ENCODE measurements at places on chromosomes 7 and 10.

GRCh38 chr7:90856351-90857070, 260.4 kb downstream of the CDK14 start:
- DNase-seq = no peak

- DNase-seq = no peak
Measured at GRCh38 chr7:44621034-44621749, 14.8 kb downstream of the OGDH start.

DNA sequence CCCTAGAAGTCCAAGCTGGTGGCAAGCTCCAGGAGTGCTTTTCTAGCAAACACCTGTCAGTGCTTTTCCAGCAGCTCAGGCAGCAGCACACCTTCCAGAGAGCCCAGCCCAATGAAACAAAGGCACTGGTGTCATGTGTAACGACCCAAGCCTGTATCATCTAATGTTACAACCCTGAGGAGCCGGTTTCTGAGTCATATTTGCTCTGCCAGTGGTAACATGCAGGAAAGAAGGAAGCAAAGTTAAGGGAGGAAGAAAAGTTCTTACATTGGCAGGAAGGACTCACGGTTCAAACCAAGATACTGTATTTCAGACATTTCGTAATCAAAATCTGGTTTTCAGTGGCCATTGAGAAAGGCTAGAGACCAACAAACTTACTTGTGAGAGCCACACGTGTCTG, at the start of gene ANKRD22:
TSS of gene ANKRD22 (minus strand) at position 139 of the 400 bp plus-strand sequence. CDS start 237 bp downstream, outside the sequence.
- no peak for DNase-seq

GRCh38 chr10:21379143-21379542, 146.3 kb downstream of the SKIDA1 start:
- DNase-seq = no peak

DNA sequence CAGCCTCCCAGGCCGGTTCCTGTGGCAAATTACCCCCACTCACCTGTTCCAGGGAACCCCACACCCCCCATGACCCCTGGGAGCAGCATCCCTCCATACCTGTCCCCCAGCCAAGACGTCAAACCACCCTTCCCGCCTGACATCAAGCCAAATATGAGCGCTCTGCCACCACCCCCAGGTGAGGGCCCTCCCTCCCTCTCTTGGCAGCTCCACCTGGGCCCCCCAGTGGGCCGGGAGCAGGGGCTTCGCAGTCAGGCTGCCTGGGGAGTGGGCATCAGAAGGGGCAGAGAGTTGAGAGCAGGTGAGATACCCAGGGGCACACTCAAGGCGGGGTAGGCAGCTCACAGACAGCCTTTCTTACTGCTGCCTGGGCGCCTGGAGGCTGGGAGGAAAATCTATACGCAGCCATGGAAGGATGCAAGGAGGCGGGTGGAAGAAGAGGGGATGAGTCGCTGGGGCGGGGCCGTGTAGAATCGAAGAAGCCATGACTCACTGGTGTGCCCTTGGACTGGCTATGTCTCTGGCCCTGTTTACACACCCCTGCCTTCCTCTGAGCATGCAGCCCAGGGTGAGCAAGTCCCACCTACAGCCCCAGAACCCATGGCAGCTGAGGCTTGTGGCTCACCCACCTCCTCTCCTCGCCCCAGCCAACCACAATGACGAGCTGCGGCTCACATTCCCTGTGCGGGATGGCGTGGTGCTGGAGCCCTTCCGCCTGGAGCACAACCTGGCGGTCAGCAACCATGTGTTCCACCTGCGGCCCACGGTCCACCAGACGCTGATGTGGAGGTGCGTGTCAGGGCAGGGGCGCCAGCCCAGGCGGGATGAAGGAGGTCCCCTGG, 48.6 kb upstream of the PPIF start:
- peak; percentile 88 for DNase-seq

DNA sequence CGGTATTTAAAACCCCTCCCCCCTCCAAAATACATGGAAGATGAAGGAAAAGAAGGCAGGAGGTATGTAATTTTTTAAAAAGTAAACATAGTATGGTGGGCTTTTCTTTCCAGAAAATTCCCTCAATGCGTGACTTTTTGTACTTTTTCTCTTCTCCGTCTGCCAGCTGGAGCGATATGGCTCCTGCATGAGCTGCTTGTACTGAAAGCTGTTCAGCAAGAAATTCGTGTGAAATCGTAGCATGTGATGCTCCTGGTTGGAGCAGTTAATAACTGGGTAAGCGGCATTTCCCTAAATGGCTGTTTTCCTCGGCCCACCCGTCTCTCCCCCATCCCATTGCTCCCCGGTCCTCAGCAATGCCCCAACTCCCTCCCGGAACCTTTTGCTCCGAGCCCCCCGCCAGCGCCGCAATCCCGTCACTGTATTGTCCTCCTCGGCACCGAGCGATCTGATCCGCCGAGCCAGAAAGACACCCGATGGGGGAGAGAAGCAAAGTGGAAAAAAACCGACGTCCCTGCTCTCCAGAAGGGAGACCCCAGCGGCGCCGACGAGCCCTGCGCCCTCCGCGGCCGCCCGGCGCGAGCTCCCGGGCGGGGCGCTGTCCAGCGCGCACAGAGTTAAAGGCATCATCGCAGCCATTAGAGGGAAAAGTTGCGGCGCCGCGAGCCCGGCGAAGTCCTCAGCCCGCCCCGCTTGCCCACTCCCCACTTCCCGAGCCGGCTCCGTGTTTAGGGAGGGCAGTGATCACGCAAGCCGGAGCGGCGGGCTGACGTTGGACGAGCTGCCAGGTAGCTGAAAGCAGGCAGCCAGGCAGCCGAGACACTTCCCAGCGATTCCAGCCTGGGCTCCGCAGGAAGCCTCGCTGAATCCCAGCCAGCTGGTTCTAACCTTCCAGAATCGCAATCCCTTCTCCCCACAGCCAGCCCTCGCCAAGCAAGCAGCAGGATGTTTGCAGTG, at the start of gene VSTM2A:
TSS of gene VSTM2A (plus strand) at position 707 of the 957 bp plus-strand sequence. CDS start 356 bp downstream, outside the sequence.
- no peak for DNase-seq

- no peak for DNase-seq
Measured at GRCh38 chr7:85125176-85125575, 61.7 kb downstream of the SEMA3D start.

DNA sequence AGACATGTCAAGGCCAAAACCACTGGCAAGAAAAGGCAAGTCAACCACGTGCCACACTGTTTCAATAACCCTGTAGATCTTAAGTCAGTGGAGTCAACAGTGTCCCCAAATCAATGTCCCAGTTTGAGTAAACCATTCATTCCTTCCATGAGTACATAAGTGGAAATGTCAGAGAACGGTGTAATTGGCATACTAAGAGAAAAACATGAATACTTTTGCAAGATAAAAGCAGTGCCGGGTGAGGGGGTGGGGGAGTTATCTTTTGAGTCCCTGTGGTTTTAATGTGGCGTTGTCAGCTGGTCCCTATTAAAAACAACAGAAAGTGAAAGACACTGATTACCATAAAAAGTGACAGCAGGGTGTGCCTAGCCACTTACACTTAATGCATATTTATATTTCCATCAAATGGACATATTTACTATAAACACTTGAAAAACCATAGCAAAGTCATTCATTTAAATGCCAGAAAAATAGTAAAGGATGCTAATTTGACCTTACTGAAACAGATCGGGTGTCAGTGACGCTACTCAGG, 37.8 kb downstream of the RSU1 start:
- no peak for DNase-seq

DNA sequence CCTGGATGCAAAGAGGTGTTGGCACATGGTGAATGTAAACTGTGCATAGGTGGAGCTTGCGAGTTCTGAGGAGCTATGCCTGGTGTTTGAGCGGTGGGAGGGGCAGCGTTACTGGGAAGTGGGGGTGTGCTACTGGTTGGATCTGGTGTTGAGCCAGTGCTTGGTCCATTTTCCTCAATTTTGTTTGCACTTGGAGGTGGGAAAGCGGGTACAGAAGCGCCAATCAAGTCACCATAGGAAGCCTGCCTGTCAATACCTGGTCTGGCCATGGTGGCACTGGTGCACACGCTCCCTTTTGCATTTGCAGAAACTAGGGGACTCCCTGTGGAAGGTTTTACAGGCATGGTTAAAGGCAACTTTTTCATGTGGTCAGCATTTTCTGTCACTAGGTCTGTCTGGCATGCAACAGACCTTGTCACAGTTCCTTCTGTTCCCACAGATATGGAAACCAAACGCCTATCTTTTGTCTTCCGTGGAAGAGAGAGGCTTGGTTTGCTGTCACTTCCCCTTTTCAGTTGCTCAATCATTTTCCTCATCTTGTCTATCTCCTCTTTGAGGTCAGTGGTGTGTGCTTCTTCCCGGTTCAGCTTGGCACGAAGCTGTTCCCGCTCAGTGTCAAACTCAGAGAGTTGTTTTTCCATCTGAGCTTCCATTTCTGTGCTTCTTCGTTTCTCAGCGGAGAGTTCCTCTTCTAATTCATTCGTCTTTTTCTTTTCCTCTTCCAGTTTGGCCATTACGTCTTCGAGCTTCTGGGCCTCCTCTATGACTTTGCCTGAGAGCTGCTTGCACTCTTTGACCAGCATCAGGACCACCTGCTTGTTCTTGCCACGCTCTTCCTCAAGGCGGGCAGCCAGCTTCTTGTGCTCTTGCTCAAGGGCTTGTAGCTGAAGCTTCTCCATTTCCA, 81.1 kb downstream of the CTTNBP2 start:
- DNase-seq = no peak

DNA sequence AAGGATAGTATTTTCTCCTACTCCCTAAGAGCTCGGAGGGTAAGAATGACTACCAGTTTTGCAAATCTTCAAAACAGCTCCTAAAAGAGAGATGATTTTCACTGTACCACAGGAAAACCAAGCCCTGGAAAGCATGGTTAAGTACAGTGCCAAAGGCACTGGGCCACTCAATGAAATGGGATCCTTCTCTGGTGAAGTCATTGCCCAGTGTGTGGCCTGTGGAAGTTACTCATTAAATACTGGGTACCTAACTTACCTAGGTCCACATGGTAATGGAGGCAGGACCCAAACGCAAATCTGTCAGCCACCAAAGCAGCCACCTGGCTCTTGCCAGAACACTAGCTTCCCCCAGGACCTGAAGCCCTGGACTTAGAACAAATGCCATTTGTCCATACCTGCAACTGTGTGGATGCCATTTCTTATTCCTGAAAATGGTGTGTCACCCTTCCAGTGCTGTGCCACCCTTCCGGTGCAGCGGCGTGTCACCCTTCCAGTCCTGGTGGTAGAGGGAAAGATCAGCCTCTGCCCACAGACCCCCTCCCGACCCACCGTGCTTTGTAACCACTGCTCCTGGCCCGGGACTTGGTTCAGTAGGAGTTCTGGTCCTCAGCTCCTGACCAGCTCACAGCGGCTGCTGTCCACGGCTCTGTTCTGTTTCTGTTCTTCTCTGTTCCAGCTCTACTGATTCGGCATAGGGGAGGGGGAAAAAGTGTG, 659.2 kb downstream of the SDK1 start:
- no peak for DNase-seq

GRCh38 chr7:150731916-150732315, 5.3 kb upstream of the GIMAP5 start:
- no peak for DNase-seq

DNA sequence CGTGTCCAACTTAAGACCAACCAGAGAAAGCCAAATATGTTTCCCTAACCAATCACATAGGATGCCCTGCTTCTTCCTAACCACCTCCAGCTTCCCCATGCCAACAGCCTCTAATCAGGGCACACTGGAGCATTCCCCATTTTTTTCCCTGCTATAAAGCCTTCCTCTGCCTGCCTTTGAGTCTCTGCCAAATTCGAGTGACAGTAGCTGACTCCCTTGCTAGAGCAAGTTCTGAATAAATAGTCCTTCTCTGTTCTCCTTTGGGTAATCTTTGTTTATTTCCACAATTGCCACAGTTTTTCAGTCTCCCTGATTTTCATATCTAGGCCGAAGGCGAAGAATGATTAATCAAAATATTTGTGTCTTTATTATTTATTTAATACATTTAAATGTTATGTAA, 96.7 kb downstream of the ANLN start:
- DNase-seq = no peak

DNA sequence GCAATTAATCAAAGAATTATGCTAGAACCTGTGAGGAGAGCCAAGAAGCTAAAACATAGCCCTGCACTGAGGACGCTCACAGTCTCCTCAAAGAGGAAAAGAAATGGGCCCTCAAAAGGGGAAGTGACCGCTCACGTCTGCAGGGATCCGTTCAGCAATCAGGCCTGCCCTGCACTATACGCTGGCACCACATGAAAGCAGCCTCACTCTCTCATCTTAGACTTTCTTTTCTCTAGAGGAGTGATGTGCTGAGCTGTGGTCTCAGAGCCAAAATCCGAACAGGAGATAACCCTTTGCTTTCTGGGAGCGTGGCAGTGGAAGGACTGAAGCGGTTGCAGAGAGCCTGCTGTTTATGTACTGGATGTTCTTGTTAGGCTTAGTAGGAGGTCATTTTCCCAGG, 6.3 kb upstream of the IL2RA start:
- no peak for DNase-seq

- DNase-seq = no peak
Measured at GRCh38 chr7:6709808-6710207, 3.1 kb upstream of the ZNF12 start.

GRCh38 chr10:132786476-132786883, 533 bp upstream of the NKX6-2 start:
- no peak for DNase-seq

DNA sequence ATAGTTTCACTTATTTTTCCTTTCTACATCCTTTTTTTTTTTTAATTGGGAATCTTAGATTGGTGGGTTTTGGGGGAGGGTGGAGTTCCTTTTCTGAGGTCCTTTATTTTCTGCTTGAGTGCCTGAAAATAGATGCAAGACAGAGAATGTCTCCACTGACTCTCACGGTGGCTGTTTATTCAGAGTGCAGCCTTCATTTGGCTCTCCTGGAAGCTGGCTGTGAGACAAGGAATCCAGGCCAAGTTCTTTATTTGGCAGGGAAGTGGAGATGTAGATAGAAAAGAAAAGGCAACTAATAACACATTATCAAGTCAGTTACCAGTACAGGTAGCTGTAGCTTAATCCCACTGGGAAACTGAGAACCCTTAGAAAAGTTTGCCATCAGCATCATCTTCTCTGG, 118.6 kb downstream of the CNTNAP2 start:
- DNase-seq = no peak

- DNase-seq = no peak
Measured at GRCh38 chr7:154861589-154861988, 141.3 kb downstream of the PAXIP1 start.
